ENCODE measurements at places on chromosomes 3 and 15.

- no peak for DNase-seq
These were observed 132.1 kb upstream of the TRIM42 start for GRCh38 chr3:140545756-140546155.

- no peak for DNase-seq
These were observed 883.5 kb downstream of the IGSF11 start for GRCh38 chr3:118151164-118151563.

GRCh38 chr3:31277582-31277981, 255.1 kb upstream of the STT3B start:
- no peak for DNase-seq

- no peak for DNase-seq
These were observed 8.1 kb upstream of the TIGIT start for GRCh38 chr3:114285648-114286230.

GRCh38 chr3:162584986-162585385, 1088.4 kb downstream of the OTOL1 start:
- DNase-seq, result no peak

DNA sequence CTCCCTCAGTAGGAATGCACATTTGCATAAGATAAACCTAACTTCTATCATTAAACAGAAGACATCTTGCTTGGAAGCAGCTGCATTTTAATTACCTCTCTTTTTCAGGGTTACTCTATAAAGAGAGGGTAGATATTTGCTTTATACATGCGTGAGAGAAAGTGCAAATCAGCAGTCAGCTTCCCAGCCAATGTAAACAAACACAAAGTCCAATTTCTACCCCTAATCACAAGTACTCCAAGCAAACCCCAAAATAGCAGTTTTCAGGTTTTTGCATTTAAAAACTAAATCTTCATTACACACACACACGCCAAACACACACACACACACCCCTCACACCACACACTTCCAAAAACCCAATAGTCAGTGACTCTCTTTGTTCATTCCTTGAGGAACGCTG, 303.9 kb upstream of the ALCAM start:
- DNase-seq, result no peak

DNA sequence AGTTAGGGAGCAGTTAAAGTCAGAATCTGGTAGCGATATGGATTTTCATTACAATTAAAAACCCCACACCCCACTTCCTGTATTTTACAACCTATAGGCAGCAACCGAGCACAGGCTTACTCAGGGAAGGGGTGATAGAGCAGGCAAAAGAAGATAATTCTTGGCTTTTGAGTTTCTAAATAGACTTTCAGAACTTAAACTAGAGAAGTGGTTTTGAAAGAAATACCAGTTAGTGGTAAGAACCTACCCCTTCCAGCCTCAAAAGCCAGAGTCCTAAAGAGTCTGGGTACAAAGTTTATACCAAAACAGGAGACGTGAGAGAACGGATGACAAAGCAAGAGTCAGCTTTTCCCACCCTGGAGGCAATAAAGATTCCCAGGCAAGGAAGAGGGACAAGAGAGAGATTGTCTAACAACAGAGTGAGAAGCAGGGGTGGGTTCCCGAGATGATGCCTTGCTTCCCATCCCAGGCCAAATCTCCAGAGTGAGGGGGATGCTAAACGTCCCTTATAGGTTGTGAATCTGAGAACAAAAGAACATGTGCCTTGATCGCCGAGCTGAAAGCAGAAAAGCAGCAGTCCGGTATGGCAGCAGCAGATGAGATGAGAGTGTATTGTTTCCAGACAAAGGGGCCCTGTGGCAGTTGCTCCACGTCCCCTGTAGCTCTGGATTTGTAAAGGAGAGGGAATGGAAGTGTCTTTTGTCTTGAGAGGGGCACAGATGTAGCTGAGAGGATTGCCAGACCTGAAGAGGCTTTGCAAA, 36.8 kb downstream of the KLHL6 start:
- no peak for DNase-seq

DNA sequence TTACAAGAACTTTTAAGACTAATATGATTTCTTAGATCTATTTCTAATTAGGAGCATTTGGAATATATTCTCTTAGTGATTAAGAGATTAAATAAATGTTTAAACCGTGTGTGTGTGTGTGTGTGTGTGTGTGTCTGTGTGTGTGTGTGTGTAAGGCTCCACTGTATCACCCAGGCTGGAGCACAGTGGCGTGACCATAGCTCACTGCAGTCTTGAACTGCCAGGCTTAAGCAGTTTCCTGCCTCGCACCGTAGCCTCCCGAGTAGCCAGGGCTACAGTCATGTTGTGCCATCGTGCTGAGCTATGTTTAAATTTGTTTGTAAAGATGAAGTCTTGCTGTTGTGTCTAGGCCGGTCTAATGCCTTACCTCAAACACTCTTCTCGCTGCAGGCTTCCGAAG, 109.4 kb downstream of the KLHL25 start:
- no peak for DNase-seq

DNA sequence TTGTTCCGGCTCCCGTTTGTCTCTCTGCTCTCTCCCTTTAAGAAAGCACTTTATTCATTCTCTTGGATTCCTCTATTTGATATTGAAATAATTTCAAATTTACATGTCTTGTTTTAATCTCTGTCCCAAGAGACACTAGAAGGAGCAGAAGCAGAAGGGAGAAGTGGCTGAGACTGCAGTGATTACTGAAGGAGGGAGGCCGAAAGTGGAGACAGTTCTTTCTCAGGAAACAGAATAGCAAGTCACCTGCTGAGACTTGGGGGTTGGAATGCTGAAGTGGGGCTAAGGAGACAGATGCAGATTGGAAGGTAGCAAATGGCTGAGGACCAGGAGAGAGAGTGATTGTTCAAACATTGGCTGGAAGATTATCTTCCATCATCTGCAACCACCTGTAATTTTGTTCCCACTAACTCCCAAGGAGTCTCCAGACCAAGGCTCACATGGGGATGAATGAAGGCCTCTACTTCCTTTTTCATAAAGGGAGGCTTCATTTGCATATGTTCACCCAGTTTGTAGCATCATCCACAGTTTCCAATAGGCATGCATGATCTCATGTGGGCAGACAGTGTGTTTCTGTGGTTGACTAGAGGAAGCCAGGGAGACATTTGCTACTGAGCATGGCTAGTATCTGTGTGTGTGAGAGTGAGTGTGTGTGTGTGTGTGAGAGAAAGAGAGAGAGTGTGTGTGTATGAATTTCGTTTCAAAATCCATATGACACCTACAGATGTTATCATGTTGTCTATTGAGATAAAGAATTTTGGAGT, 24.0 kb downstream of the LTF start:
- DNase-seq, result no peak

- DNase-seq, result no peak
These were observed 2.2 kb downstream of the PLSCR1 start for GRCh38 chr3:146542179-146542578.

DNA sequence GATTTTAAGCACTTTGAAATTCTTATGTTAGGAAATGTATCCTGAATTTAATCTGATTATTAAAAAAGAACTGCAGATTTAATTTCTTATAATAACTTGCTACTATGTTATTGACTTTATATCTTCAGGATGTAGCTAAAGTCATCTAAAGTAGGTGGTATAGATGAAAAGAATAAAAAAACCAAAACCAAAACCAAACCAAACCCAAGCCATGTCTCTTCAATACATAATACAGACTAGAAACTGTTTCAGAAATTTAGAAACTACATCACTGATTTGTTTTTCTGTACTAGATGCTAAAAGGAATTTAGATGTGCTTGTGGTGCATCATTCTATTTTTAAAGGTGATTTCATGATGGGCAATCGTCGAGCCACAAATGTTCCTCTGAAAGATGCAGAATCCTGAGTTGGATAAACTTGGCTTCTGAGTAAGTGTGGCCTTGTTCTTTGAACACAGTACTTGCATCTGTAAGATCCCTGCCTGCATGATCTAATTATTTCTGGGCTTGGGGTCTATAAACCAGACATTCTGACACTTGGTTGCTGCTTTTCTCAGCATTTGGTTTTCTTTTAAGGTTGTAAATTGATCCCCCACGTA, 287.1 kb upstream of the SUCLG2 start:
- DNase-seq, result no peak

All from endothelial cell (in vitro differentiated cells).